B cell (primary cell): ENCODE measurements at places on chromosomes 7 and 10. TPM values are rescaled to one million over a fixed set of nuclear protein-coding genes. Genes with fewer than 3 reads are reported as not detected.

The OR6V1 gene
- polyA plus RNA-seq: not detected in 2 replicates

The PALD1 gene
- polyA plus RNA-seq: 2.8 and 3.2 TPM in 2 replicates

The GPR146 gene
- 4.2 and 16.7 TPM in 2 replicates for polyA plus RNA-seq

The BTBD16 gene
- polyA plus RNA-seq: not detected in 2 replicates

The DPP6 gene
- not detected in 2 replicates for polyA plus RNA-seq

The PLAC9 gene
- not detected in 2 replicates for polyA plus RNA-seq

The DENND2A gene
- 0.03 and 0.31 TPM in 2 replicates for polyA plus RNA-seq

The CYP3A7 gene
- polyA plus RNA-seq: not detected in 2 replicates

The NRBF2 gene
- polyA plus RNA-seq: 8.3 and 14.2 TPM in 2 replicates
